NCI-H146 (cell line): ENCODE measurements at places on chromosomes 12 and 14.

DNA sequence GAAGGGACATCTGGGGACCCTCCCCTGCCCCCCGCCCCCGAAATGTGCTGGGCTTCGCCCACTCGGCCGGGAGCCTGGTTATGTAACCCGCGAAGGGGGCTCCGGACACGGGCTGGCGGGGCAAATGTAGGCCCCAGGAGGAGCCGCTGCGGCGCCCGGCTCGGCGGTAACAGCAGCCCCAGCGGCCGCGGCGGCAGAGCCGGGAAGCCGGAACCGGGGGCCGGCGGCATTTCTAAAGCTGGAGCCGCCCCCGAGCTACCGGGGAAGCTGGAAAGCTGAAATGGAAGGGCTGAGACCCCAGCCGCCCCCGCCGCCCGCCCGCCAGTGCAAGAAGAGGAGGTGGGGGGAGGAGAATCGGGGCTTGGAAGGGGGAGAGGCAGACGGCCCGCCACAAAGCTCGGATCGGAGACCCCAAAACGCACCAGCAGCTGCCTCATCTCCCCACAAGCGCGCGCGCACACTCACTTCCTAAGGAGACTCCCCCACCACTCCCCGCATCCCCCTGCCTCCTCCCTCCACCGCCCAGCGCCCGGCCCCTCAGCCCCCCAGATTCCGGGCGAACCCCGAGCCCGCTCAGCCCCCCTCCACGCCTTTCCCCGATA lies 1.5 kb downstream of the KDM2B start:
- DNase-seq: peak; percentile 43

- no peak for DNase-seq
These were observed 5.9 kb downstream of the OAS3 start for GRCh38 chr12:112944024-112944690.

- no peak for DNase-seq
These were observed 29.0 kb downstream of the TRMT5 start for GRCh38 chr14:60951776-60952435.

- DNase-seq: no peak
These were observed 7.6 kb downstream of the TECPR2 start for GRCh38 chr14:102370305-102370809.

DNA sequence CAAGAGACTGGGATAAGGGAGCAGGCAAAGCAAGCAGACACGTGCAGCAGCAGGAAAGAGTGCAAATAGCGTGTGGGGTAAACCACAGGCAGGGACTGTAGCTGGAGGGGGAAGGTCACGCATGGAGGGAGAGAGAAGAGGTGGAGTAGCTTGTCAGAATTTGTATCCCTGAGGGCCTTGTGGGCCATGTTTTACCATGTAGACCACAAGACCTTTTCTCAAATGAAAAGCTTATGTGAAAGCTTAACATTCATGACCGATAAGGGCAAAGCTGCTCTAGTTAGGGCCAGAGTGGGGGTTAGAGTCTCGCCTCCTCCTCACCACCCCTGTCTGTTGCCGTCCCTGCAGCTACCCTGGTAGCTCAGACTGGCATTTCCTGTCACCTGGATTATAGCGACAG lies 152.9 kb upstream of the E2F7 start:
- no peak for DNase-seq

- DNase-seq: peak; percentile 86
These were observed 74.8 kb downstream of the ARL6IP4 start for GRCh38 chr12:123055281-123055766.

- DNase-seq: no peak
These were observed 641 bp downstream of the LRRC43 start for GRCh38 chr12:122183588-122183940.

- no peak for DNase-seq
These were observed 300.5 kb downstream of the PRKD1 start for GRCh38 chr14:29627137-29627536.

DNA sequence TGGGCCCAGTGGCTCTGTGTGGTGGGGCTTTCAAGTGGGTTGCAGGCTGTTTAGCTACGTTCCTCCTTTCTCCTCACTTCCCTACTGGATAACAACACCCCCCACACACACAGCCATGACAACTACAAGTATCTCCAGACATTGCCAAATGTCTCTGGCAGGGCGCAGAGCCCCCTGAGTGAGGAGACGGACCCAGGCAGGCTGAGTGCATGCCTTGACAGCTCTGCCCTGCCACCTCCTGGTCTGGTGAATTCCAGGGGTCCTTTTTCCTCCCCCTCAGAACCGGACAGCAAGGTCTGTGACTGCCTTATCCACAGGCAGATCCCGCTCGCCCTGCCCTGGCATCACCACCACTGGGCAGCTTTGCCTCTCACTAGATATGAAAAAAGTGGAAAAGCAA lies 276.5 kb downstream of the TMEM132C start:
- DNase-seq: no peak

DNA sequence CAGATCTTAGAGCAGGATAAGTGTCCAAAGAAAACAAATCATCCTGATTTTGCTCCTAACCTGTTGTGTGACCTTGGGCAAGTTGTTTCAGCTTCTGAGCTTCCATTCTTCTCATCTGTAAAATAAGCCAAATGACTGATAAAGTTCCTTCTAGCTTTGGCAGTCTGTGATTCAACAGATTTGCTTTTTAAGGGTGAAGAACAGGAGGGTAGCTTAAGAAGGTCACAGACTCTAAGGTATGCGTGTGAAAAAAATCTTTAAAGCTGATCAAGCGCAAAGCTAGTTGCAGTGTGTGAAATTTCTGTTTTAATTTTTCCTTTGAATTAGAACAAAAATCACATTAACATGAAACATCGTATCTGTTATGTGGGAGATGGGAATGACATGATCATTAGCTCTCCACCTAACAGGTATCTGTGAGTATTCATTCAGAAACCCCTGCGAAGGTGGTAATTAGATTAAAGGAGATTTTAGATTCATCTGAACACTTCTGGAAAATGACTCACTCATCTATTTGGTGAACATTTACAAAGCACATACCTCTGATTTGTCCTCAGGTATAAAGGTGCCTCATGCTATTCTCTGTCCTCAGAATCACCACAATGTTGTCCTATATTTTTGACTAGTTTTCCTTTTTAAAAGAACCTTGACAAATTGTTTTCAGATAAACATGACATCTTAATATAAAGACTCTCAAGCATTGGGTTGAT lies 131.9 kb upstream of the CPM start:
- DNase-seq: no peak

DNA sequence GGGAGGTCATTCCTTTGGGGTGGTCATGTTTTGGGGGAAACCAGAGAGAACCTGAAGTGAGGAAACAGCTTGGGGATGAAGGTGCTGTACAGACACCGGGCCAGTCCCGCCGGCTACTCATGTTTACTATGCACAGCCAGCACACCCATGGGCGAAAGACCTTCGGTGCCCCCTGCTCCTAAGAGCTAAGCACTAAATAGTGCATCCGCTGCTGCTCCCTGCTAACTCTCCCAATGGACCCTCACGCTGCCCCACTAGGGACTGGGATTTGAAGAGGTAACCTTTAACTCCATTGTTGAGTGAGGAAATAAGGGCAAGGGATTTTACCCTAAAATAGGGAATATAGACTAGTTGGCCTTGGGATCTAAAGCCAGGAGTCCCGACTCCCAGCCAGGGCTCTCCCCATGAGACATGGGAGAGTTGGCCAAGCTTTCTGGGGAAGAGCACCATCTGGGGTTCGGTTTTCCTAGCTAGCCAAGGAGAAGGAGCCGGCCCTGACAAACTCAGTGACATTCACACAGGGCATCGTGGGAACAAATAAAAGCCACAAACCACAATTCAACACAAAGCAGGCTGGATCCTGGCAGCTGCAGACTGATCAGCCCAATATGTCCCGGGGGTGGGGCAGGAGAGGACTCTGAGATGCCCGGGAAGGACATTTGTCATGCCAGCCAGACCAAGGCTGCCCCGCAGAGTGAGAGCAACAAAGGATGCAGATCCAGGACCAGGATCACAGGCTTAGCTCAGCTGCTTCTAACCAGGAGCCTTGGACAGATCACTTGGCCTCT lies 91.7 kb downstream of the SINHCAF start:
- peak; percentile 80 for DNase-seq

GRCh38 chr14:94132285-94132887 lies 3.0 kb upstream of the IFI27L2 start:
- DNase-seq: peak; percentile 31

DNA sequence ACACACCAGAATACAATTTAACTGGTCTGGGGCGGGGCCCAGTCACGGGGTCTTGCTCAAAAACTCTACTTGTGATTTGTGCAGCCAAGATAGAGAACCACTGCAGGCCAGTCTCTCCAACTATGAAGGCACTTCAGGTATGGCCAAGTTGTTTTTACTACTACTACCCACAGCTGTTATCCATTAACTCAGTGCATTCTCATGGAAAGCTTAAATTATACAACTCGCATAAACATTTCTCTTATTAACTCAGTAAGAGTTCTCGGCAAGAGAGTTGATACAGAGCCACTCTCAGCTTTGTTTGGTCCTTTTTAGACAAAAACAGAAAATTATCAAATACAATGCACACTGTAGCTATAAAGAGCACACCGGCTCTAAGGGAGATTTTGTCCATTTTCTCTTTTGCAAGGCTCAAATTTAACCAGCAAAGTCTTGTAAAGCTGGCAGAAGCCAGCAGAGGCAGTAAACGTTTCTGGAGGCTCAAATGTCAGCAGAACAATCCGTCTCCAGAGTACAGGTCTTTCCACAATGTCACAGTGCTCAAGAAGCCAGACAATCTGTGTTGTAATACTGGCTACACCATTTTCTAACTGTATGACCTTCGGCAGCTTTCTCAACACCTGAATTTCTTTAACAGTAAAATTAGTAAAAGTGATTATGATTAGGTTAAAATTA lies 85.9 kb downstream of the PTGER2 start:
- no peak for DNase-seq

GRCh38 chr14:31090883-31091764 lies 64.9 kb upstream of the STRN3 start:
- DNase-seq: peak; percentile 48

GRCh38 chr12:53474819-53475218 lies 22.9 kb downstream of the PCBP2 start:
- DNase-seq: no peak

DNA sequence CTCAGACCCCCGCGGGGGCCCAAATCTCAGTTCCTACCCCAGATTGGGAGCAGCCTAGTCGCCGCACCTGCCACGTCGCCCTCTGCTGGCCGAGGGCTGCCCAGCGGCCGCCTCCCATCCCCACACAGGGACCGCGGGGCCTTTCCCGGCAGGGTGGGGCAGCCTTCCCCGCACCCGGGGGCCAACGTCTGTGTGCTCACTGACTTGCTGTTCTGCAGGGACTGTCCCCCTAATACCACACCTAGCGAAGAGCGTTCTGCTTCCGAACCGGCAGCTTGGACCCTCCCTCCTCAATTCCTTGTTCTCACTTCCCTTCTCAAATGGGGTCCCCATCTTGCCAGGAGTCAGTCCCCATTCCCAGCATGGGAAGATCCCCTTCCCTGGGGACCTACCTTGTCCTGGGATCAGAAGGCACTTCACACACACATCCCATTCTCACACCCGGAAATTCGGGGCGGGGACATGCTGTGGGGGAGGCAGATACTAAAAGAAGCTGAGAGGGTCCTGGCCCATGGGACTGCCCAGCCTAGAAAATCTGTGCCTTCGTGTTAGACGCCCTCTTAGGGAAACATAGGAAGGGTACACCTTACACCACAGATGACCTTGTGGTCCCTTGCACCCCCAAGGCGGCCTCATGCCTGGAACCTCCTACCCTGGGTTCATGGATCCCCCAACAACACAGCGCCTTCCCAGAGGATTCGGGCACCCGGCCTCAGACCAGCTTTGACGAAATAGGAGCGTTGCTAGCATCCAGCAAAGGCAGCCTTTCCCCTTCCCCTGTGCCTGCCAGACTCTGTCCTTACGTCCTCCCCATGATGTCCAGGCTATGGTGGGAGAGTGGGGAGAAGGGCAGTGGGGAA lies 16.4 kb downstream of the ACVRL1 start:
- DNase-seq: peak; percentile 32

DNA sequence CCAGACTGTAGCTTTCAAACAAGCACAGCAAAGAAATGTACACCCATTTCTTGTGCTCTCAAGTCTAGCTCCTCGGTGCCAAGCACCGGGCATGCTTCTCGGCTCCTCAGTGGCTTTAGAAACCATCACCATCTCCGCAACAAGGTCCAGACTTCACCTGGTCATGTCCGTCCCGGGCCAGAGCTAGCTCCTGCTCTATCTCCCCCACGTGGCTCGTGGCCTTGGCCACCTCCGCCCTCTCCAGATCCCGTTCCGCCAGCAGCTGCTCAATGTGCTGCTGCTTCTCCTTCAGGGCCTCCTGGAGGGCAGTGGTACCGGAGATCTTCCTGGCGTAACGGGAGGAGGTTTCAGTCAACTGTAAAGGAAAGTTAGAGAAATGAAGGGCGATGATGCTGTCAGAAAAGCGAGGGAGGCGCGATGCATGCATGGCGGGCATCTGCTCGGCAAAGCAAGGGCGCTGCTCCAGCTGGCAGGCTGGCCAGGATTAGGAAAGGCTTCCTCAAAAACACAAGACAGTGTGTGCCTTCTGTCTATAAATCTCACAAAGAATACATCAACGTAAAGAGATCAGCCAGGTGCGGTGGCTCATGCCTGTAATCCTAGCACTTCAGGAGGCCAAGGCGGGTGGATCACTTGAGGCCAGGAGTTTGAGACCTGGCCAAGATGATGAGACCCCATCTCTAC lies 67.4 kb downstream of the CLIP1 start:
- DNase-seq: no peak

DNA sequence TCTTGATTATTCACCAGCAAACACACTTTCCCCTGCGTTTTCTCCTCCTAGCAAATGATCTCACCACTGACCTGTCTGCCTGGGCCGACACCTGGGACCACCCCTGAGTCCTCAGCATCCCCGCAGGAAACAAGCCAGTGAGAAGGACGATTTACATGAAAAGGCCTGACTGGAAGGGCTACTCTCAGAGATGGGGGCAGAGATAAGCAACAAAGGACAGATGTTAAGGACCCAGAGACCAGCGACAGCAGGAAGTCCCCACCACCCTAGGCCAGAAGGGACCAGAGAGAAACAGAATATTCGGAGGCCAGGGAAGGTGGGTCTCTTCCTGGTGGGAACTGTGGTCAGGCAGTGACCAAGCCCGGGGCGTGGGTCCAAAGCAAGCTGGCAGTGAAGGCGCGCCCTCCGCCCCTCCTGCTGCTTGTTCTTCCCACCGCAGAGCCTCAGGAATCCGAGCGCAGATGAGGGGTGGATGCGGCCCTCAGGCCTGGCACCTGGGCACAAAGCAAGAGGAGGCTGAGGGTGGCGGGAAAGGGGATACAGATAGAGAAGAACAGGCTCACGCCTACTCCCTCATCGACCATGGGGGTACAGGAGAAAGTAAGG lies 55.8 kb downstream of the STX2 start:
- no peak for DNase-seq

GRCh38 chr14:22112004-22112403 lies 438.4 kb upstream of the OR4E1 start:
- DNase-seq: no peak

- no peak for DNase-seq
These were observed 30.4 kb downstream of the RAP1B start for GRCh38 chr12:68641138-68641537.

DNA sequence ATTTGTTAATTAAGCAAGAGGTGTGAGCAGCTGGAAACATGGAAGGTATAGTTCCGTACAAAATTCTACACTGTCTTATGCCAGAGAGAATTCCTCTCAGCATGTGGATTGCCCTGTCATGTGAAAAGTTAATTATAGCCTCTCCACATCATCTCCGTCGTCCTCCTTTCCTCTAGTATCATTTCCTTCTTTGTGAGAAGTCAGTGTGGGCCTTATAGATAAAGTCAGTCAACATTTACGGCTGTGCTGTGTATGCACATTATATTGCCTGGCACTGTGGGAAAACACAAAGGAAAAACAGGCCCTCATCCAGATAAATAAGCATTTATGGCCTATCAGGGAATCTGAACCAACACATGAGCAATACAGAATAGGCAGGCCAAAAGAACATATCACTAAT lies 236.6 kb downstream of the SEC23A start:
- DNase-seq: peak; percentile 61
